CD4-positive, alpha-beta memory T cell (primary cell): ENCODE measurements at places on chromosomes 16 and 17. TPM values are rescaled to one million over a fixed set of nuclear protein-coding genes. Genes with fewer than 3 reads are reported as not detected.
A peak's percentile ranks its signal among the peaks of the same experiment; 100 is the strongest.

COX6A2 gene
- total RNA-seq, result not detected

MAP2K6 gene
- total RNA-seq, result 16.5 TPM

SAP30BP gene
- 119 TPM for total RNA-seq

DNA sequence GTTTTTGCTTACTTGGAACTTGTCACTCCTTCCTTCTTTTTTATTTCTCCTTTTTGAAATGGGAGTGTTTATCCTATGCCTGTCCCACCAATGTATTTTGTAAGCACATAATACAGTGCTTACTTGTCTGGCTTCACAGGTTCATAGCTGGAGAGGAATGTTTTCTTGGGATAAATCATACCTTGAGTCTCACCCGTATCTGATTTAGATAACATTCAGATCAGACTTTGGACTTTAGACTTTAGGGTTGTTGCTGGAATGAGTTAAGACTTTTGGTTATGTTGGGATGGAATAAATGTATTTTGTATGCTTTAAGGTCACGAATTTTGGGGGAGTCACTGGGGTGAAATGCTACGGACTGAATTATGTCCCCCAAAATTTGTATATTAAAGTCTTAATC, 13.0 kb upstream of the LRRC75A start:
- no peak for DNase-seq
- H3K27ac ChIP-seq, result no peak overlapping the region
- H3K27me3 ChIP-seq, result no peaks in the 10 kb centered on the region
- no peaks in the 10 kb centered on the region for H3K36me3 ChIP-seq
- no peak overlapping the region for H3K4me3 ChIP-seq

DNA sequence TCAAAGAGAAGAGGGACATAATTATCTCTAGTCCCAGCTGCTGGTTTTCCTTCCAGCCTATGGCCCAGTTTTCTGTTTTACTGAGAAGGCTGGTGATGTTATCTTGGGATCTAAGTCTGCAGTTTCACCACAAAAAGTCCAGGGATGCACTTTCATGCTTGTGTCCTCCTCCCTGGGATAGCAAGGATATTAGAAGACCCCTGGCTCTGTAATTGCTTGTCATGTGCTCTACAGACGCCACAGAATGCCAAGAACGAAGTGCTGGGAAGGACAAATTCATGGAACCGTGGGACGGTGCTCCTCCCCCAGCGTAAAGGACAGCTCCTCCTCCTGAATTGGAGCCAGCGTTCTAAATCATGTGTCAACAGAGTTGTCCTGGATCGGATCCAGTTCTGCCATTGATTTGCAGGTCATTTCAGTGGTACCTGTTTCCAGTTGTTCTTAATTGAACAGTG, 8.6 kb downstream of the MAPT start:
- peaks cover 36% of the 10 kb centered on the region for H3K27me3 ChIP-seq
- H3K4me1 ChIP-seq, result peaks cover 12% of the 10 kb centered on the region
- no peak for DNase-seq
- H3K4me3 ChIP-seq, result no peak overlapping the region

DNA sequence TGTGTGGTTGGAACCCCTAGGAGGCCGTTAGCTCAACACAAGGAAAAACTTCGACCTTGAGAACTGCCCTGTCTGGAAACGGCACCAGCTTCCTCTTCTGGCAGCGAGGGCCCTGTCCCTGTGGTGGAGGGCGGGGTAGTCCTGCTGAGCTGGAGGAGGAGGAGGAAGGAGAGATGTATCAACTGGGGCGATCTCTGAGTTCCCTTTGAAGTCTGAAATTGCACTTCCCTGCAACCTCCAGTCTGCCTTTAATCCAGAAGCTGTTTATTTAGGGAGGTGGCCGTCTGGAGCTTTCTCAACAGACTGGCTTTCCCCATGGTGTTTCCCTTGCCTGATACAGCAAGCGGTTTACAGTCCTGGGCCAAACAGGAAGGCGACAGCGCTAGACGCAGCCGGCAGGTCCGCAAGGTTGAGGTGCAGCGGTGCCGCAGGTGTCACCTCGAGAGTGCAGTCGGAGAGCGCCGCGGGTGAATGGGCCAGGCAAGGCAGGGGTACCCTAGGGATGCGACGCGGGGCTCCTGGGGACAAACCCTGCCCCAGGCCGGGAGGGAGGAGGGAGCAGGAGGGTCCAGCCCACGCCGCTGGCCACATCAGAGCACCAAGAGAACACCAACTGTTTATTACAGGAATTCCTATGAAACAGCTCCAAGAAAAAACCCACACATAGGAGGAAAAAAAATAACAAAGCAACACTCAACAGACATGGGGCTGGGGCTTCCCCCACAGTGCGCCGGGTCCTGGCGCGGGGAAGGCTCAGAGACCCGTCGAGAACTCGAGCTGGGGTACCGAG, 11.4 kb upstream of the MRPS23 start:
- peak overlapping the region; percentile 66 for H3K4me3 ChIP-seq
- H3K36me3 ChIP-seq, result no peaks in the 10 kb centered on the region
- DNase-seq, result peak; percentile 25

DNA sequence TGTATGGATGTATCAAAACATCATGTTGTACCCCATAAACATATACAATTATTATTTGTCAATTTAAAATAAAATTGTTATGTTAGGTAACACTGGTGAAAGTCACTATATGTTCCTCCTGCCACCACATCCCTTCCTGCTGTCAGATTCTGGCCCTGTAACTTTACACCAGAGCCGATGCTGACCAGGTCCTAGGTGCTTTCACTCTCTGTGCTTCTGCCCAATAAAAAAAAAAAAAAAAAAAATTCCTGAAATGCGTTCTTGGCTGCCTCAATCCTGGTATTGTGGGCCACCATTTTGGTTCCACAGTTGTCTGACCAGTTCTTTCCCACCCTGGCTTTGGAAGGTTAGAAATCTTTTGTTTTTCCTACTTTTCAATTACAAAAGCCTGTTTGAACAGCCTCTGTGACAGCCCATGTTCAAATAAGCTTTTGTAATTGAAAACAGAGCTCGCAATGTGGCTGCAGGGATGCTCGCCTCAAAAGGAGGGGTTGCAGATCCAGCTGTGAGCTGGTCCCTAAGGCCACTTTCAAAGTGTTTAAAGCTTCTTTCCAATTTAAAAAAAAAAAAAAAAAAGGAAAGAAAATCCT, 831.0 kb upstream of the EEF2KMT start:
- H3K4me3 ChIP-seq, result no peak overlapping the region
- DNase-seq, result no peak

GRCh38 chr17:48478224-48479013, 48.4 kb upstream of the SKAP1 start:
- H3K27me3 ChIP-seq, result no peaks in the 10 kb centered on the region
- no peak overlapping the region for H3K4me3 ChIP-seq
- DNase-seq, result peak; percentile 45
- no peaks in the 10 kb centered on the region for H3K36me3 ChIP-seq
- no peak overlapping the region for H3K27ac ChIP-seq

GRCh38 chr16:1308036-1308976, 1.1 kb upstream of the UBE2I start:
- DNase-seq, result no peak
- peak overlapping the region; percentile 100 for H3K27ac ChIP-seq
- H3K4me1 ChIP-seq, result peaks cover 48% of the 10 kb centered on the region
- no peaks in the 10 kb centered on the region for H3K27me3 ChIP-seq
